ENCODE measurements at places on chromosomes 3 and 15.
A peak's percentile ranks its signal among the peaks of the same experiment; 100 is the strongest.

GRCh38 chr15:100385300-100386050 lies 43.7 kb upstream of the ADAMTS17 start:
- no peak for DNase-seq

DNA sequence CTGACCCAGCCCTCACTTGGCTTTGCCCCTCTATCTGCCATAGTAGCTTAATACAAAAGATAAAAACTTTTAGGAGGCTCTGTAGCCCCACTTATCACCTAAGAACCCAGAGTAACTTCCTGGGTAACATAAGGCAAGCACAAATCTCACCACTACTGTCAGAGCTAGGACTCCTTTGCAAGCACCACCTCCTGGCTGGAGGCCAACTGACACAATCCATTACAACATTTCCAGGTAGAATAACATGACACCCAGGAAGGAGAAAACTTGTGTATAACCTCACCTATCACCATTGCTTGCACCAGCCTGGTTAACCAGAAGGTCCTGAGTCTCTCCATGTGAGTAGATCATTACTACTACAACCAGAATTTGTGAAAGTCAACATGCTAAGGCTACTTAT lies 230.0 kb downstream of the TUSC7 start:
- DNase-seq = no peak

DNA sequence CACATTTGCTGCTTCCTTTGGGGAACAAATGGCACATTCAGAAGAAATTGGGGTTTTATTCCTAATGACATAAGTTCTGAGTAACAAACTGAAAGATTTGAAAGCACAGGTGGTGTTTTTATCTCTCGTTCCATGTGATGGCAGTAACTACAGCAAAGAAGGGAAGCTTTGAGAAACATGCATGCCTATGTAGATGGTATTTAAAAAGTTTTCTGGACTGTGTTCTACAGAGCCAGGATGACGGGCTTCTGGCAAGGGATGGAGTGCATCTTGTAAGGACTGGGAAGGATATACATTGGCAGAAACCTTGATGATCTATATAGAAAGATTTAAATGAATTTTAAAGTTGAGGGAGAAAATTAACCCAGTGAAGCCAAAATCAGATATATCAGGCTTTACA lies 362.2 kb upstream of the ROPN1 start:
- DNase-seq = no peak

DNA sequence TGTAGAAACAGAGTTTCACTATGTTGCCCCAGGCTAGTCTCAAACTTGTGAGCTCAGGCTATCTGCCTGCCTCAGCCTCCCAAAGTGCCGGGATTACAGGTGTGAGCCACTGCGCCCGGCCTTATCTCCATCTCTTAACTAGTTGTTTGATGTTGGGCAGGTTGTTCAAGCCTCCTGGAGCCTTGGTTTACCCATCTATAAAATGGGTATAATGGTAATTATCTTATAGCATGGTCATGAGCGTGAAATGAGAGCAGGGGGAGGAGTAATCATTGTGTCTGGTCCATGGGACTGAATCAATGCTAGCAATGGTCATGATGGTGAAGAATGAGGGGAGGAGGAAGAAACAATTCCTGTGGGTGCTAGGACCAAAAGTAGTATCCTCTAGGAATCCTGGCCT lies 32.0 kb downstream of the SMAD3 start:
- no peak for DNase-seq

DNA sequence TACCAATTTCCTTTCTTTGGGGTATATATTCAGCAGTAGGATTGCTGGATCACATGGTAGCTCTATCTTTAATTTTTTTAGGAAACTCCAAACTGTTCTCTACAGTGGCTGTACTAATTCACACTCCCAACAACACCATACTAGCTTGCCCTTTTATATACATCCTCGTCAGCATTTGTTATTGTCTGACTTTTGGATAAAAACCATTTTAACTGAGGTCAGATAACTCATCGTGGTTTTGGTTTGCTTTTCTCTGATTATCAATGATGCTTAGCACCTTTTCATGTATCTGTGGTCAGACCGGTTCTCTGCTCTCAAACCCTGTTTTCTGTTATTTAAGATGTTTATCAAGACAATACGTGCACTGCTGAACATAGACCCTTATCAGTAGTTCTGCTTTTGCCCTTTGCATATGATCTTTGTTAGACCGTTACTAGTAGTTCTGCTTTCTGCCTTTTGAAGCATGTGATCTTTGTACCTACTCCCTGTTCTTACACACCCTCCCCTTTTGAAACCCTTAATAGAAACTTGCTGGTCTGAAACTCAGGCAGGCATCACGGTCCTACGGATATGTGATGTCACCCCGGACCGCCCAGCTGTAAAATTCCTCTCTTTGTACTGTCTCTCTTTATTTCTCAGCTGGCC lies 474.3 kb downstream of the RSL24D1 start:
- DNase-seq = no peak

- DNase-seq = peak; percentile 81
Observed at GRCh38 chr15:40340038-40340739, 550 bp downstream of the CCDC9B start.

DNA sequence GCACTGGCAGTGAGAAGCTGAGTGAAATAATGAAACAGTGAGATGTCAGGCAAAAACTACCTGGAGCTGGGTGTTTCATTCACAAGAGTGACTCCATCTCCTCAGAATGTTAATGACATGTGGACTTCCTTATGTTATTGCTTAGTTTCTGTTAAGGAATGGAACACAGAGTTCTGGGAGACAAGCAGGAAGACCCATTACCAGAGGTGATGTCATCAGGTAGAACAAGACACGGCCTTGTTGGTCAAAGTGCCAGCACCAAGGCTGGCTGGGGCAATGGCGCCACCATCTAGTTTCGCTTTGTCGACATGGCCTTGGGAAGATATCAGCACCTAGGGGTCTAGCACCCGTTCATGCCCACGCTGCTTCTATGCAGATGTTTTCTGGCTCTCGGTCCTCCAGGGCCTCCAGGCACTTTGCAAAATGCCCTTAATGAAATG lies 252.2 kb downstream of the FAM43A start:
- DNase-seq = no peak

- no peak for DNase-seq
Observed at GRCh38 chr15:56495533-56495932, 30.6 kb upstream of the MNS1 start.

DNA sequence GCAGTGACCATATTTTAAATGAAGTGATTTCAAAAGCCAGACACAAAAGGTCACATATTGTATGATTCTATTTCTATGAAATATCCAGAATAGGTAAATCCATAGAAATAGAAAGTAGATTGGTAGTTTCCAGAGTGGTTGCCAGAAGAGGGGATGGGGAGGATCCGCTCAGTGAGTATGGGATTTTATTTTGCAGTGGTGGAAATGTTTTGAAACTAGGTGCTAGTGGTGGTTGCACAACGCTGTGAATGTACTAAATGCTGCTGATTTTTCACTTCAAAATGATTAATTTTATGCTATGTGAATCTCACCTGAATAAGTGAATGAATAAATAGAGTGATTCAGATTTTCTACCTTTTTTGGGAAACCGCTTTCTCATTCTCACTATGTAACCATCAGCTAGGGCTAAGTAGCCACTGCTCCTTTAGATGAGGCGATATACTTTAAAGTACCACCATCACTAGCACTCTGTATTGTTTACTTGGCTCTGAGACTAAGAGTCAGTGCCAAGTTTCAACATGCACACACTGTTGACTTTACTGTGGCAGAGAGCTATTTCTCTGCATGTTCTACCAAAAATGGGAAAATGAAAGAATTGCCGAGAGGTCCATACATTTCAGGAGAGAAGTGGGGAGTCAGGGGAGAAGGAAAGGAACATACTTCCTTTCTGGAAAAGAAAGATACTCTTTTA lies 90.7 kb upstream of the GOLIM4 start:
- no peak for DNase-seq

GRCh38 chr3:97927704-97928103 lies 44.5 kb downstream of the RIOX2 start:
- peak; percentile 36 for DNase-seq

DNA sequence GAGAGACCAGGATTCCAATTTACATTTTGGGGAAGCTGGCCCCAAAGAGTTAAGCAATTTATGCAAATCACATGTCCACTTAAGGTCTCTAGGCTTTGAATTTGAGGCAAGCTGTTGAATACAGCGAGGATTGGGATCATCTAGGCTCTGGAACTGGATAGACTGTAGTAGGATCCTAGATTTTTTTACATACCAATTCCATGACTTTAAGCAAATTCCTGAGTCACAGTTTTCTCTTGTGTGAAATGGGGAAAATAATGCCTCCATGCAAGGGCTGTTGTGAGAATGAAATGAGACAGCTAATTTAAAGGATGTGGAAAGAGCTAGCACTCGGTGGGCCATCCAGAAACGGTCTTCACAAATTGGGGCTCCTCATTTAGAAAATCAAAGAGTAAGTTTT lies 103.4 kb downstream of the MINAR1 start:
- peak; percentile 62 for DNase-seq

GRCh38 chr3:66041828-66042227 lies 3.1 kb upstream of the MAGI1 start:
- DNase-seq = no peak

DNA sequence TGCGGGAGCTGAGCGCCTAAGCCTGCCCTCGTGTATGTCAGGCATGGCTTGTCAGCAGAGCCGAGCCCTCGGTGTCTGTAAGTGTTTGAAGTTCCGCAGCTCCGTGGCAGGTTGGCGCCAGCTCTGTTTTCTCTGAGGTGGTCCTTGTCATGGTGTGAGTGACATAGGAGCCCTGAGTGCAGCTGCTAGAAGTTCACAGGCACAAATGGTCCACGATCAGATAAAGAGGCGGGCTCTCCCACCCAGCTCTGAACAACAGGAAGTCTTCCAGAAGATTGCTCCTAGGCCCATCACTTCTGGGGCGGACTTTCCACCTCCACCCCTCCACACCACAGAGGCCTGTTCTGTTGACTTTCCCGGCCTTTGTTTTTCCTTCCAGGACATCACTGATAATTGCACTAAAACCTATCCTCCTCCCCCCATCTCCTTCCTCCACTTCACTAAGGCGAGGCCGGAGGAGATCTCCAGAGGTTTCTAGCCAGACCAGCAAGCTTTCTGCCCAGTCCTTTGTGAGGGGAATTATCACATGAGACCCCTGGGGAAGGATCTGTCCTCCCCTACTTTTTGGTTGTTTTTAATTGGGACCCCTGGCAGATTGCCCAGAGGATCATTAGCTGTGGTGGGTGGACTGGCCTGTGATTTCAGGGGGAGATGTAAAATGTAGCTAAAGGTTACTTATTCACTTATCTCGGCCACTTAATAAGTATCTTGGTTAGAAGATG lies 19.9 kb downstream of the ITPR1 start:
- no peak for DNase-seq

GRCh38 chr15:29115093-29115991 lies 154.3 kb downstream of the NSMCE3 start:
- DNase-seq = peak; percentile 21

- no peak for DNase-seq
Observed at GRCh38 chr15:99120050-99120777, 15.3 kb downstream of the SYNM start.

GRCh38 chr15:44662478-44663409 lies 718 bp downstream of the SPG11 start:
- DNase-seq = peak; percentile 21

- DNase-seq = peak; percentile 68
Observed at GRCh38 chr3:39126532-39127071, 19.1 kb downstream of the TTC21A start.

DNA sequence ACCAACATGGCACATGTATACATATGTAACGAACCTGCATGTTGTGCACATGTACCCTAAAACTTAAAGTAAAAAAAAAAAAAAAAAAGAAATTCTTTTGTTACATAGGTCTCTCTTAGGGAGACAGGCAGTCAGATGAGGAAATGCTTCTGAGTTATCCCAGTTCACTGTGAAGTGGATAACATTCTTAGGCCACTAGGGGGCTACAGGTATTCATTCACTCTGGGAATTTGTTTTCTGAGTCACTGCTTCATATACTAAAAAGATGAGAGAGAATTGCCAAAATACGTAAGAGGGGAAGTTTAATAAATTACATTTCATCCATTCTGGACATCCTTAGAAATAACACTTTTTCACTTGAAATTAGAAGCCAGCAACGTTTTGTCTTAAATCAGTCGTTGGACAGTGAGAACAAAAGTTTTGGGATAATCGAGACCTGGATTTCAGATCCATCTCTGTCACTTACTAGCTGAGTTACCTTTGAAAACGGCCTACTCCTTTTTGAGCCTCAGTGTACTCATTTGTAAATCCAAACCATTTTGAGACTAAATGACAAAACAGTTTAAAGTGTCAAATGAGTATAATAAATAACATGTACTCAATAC lies 738.4 kb upstream of the ALCAM start:
- peak; percentile 64 for DNase-seq

DNA sequence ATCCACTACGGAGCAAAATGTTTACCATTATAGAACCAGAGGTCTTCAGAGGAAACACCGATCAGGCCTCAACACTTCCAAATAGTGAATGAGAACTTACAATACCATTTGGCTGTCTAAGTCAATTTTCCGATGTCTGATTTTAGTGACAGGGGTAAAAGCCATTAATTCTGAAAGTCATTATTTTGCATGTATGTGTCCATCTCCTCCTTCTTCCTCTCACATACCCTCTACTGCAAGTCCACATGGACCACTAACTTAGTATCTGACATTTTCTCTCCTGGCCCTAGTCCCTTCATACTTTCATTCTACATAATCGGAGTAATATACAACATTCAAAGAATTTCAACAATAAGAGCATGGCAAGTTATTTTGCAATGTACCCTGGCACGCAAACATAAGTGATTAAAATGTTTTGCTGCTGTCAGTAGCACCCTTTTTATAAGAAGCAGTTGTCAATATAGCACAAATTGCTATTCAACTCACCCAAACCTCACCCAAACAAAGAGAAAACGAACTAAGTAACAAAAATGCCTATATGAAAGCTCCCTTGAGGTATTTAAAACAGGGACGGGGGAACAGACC lies 1.9 kb downstream of the TOP2B start:
- no peak for DNase-seq

DNA sequence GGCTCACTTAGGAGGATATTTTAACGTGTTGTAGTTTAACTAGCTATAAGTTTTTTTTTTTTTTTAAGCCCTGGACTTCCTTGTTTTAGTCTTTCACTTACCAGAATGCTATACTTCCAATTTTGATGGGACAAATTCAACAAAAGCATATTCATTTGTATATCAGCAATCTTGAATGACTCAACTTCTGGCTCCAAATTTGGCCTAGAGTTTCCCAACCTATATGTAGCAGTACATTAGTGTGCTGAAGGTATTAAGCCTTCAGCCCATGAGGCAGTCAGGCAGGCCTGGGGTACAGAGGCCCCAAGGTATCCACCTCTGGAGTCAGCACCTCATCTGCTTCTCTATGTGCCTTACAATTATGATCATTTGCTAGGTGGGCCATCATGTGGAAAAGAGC lies 5.9 kb downstream of the PBRM1 start:
- no peak for DNase-seq

Data from fibroblast of skin of right quadriceps (primary cell).